ENCODE measurements at places on chromosomes 1 and 21.

DNA sequence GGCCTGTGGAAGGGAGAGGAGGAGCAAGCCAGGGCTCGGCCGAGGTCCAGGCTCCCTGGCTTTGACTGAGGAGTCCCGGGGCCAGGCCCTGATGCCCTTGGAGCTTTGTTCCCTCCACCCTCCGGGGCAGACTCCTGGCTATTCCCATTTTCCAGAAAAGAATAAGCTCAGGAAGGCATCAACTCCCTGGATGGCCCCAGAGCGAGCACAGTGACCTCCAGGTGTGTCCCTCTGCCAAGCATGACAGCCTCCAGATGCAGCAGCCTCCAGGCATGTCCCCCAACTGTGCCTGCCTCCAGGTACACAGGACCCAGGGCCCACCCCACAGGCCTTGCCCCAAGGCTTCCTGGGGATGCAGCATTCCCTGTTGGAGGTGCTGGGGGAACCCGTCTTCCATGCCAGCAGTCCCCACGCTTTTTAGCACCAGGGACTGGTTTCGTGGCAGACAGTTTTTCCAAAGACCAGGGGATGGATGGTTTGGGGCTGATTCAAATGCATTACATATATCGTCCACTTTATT is 15.7 kb upstream of the ARHGEF16 start:
- DNase-seq = no peak

DNA sequence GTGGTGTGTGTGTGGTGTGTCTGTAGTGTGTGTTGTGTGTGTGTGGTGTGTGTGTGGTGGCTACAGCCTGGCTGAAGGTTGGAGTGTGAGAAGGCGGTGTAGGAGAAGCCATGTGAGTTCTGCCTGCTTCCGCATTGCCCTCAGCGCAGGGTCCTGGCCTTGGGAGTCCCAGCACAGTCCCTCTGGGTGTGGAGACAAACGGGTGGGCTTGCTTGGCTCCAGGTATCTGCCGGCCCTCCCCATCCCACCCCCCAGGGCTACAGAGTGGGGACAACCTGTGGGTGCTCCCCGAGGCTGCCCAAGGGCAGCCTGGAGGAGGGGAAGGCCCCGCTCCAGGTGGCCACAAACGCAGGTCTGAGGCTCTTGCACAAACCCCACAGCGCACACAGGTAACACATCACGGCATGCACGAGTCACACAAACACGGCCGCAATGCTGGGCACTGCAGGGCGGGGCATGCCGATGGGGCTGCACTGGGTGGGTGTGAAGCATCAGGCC is 31.7 kb upstream of the ADARB1 start:
- DNase-seq = no peak

- DNase-seq = no peak
Measured at GRCh38 chr1:159827102-159827490, 423 bp downstream of the SLAMF8 start.

- DNase-seq = no peak
Measured at GRCh38 chr21:15521644-15522001, 208.2 kb upstream of the USP25 start.

DNA sequence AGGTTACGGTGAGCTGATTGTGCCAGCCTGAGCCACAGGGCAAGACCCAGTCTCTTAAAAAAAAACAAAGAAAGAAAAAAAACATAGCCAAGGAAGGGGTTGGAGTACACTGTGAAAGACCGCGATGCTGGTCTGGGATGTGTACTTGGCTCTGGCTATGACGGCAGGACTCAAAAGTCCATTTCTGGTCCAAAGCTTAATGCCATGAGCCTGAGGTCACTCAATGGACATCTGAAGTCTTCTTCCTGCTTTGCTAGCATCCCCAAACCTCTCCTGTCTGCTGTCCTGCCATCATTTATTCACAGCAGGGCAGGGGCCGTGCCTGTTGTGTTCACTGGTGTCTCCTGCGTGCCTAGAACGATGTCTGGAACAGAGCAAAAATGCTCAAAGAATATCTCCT is 1.5 kb upstream of the ARHGEF10L start:
- no peak for DNase-seq

DNA sequence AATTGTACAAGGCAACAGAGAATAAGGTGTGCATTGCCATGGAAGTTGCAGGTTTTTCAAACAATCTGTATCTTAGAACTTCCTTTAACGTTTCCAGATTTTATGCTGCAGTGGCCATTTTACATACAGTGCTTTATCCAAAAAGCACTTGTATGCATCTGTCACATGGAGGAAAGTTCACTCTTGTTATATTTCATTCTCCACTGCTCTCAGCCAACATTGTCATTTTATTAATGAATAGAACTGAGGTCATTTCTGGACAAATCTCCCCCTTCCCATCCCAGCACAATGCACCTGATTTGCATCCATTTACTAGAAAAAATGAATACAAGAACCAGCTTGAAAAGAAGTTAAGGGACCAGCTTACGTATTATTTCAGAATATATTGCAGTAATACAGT is 342.0 kb downstream of the USP25 start:
- no peak for DNase-seq

- DNase-seq = no peak
Measured at GRCh38 chr1:73516451-73516850, 681.5 kb downstream of the LRRIQ3 start.

DNA sequence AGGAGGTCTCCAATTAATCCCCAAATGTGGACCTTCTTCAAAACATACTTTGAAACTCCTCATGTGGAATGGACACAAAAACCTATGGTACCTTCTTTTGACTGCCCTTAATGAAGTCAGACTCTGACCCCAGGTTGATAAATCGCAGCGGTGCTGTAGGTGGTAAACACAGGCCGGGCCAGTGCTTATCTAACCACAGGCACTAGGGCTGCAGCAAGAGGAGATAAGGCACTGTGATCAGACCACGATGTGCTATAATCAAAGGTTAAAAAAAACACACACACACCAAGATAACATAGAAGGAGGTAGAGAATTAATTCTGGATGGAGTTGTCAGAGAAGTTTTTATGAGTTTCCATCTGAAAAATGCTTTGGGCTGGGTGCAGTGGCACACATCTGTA is 52.3 kb upstream of the SIPA1L2 start:
- no peak for DNase-seq

DNA sequence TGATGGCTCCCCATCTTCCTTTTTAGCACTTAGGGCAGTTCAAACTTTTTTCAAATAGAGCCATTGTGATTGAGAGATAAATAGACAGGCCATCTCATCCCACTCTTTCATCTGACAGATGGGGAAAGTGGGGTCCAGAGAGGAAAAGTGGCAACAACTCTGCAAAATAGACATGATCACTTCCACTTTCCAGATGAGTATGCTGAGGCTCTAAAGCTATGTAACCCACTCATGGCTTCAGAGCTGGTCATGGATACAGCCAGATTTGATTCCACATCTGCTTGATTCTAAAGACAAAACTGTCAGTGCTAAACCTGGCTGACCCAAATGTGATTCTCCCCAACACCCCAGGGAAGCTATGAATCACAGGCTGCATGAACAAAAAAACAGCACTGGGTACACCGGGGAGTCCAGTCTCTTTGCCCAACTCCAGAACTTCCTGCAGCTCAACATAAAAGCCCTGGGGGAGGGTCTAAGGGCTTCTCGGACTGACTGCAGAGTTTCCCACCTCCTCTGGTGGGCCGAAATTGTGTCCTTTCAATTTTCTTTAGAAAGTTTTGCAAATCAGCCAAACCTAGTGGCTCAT is 59.3 kb downstream of the PLPP3 start:
- no peak for DNase-seq

- DNase-seq = no peak
Measured at GRCh38 chr1:100606438-100606837, 68.5 kb downstream of the GPR88 start.

- DNase-seq = no peak
Measured at GRCh38 chr1:233607252-233608119, 6.4 kb upstream of the KCNK1 start.
